ENCODE measurements at places on chromosomes 1 and 21. TPM values are rescaled to one million over a fixed set of nuclear protein-coding genes. Genes with fewer than 3 reads are reported as not detected.

Gene GJB4
- total RNA-seq = not detected

Gene GGPS1
- total RNA-seq = 21.1 TPM

Gene SLC5A9
- total RNA-seq = not detected

Gene ACTL8
- not detected for total RNA-seq

Gene AQP10
- total RNA-seq = not detected

Gene KRTAP20-4
- total RNA-seq = not detected

Gene TNNT2
- total RNA-seq = 6.6 TPM

Gene KCNN3
- total RNA-seq = 13.0 TPM

Gene FCAMR
- not detected for total RNA-seq

Gene EPHB2
- 2.1 TPM for total RNA-seq

DNA sequence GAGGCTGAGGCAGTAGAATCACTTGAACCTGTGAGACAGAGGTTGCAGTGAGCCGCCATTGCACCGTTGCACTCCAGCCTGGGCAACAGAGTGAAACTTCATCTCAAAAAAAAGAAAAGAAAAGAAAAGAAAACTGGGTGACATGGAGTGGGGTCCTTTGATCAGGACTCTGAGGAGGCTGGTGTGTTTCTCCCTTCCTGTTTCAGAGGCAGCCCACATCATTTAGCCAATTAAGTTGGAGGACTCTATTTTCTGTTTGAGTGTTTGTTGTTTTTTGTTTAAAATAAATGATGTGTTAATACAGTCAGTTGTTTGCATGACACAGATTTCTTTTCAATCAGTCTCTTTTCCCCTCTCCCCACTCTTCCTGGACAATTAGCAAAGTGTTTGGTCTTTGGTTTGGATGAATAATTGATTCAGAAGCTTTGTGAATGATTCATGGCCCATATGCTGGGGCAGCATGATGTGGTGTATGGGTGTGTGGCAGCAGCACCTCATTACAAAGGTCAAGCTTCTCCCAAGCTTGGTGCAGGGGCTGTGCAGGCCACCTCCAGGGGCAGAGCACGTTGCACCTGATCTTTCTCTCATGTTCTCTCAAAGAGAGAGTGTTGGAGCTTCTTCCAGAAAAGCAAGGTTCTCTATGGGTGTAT lies 48.8 kb downstream of the CACNA1E start:
- DNase-seq = no peak

GRCh38 chr1:165369255-165369848 lies 12.8 kb upstream of the LMX1A start:
- peak; percentile 81 for DNase-seq

- no peak for DNase-seq
Measured at GRCh38 chr1:75124510-75124909, 9.7 kb upstream of the LHX8 start.

- no peak for DNase-seq
Measured at GRCh38 chr21:46172863-46173528, 11.3 kb downstream of the SPATC1L start.

- no peak for DNase-seq
Measured at GRCh38 chr1:248825136-248825535, 579 bp downstream of the SH3BP5L start.

DNA sequence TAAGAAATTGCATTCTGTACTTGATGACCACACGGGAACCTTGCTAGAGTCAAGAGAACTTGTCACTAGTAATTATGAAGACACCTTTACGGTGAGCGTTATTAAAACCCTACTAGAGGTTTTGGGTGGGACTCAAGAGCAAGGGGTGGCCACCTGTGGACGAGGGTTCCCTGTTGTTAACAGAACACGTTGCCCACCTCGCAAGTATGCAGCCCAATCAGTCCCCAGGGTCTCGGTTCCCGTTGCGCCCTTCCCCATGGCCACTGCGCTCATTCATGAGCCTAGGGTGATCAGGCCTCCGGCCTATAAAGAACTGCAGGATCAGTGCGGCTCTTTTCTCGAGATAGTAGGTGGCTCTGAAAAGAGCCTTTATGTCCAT lies 30.2 kb upstream of the RNF187 start:
- no peak for DNase-seq

DNA sequence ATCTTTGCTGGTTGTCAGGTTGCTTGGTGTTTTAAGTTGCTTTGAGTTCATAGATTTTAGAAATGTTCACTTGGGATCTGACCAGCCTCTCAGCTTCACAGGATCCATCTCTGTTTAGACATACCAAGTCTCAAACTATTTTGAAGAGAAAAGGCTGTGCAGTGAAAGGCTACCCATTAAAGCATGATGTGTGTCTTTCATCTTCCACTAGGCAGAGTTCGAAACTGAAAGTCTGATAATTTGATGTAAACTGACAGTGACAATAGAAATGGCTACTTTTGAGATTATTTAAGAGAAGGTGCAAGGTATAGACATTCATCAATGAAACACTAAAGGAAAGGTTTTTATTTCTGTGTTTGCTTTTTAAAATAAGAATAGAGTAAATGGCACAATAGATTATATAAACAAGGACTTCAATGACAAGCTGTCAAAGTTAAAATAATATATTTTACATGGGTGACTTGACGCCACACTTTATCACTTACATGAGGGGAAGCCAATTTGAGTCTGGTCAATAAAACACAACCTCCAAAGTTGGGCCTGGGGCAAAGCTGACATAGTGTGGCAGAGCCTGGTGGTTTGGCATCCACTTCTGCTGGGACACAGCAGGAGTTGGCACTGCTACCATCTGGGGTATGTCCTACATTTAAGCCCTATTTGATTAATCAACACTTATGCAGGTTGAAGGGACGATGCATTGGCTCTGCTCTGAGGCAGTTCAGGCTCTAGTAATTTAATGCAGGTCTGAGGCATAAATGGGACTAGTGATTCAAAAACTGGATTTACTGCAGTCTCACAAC lies 197.7 kb downstream of the CRB1 start:
- DNase-seq = no peak

DNA sequence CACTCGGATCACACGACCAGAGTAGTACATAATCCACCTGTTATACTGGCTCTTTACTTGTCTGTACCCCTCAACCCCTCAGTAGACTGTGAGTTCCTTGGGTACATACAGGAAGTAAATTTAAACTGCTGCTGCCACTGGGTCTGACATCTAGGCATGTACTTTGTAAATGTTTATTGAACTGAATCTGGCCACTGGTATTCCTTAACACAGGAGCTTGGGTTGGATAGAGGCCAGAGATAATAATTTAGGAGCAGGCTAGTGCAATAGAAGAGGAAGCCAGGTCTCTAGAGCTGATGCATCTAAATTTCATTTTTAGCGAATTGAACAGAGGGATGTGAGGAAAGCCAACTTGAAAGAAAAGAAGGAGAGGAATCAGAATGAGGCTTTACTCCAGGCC lies 12.4 kb downstream of the TTC4 start:
- DNase-seq = no peak

DNA sequence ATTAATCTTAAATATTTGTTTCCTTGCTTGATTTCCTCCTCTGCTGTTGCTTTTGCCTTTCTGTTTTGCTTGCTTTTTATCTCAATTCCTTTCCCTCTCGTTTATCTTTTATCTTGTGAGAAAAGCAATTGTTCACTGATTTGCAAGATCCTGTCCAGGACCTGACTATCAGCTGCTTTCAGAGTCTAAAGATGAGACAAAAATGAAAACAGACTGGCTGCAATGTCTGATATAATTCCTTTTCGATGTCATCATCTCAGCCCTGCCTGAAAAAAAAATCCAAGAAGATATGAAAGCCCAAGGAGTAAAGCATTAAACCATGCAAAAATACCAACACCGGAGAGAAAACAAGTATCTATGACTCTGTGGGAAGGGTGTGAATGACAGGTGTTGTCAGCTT lies 225.5 kb downstream of the PATJ start:
- no peak for DNase-seq

DNA sequence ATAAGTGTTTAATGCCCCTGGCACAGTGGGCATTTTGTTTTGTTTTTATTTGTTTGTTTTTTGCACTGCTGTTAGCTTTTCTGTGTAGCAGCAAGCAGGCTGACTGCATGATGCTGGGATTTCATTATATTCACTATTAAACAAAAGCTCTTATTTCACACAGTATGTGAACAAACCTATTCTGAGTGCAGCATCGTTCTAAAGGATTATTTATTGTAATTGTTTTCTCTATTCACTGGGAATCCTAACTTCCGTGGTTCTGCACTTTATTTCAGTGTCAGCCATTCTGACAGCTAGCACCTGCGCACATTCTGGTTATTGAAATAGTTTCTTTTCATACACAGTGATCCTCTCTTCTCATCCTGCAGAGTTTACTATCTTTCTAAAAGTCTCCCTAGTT lies 595.0 kb downstream of the NEGR1 start:
- no peak for DNase-seq

GRCh38 chr1:49102752-49103151 lies 326.1 kb upstream of the BEND5 start:
- DNase-seq = no peak

GRCh38 chr1:211734359-211734758 lies 58.9 kb upstream of the NEK2 start:
- no peak for DNase-seq

- DNase-seq = no peak
Measured at GRCh38 chr1:87246436-87246835, 82.2 kb upstream of the LMO4 start.

GRCh38 chr21:34276711-34277425 lies 86.9 kb upstream of the KCNE2 start:
- no peak for DNase-seq

- no peak for DNase-seq
Measured at GRCh38 chr1:21509351-21510112, at the start of gene ALPL. Gene ALPL (plus strand): TSS chr1:21509423. CDS start chr1:21554082, 44,659 bp downstream.

- no peak for DNase-seq
Measured at GRCh38 chr1:175604942-175605286, 138.5 kb downstream of the TNR start.

DNA sequence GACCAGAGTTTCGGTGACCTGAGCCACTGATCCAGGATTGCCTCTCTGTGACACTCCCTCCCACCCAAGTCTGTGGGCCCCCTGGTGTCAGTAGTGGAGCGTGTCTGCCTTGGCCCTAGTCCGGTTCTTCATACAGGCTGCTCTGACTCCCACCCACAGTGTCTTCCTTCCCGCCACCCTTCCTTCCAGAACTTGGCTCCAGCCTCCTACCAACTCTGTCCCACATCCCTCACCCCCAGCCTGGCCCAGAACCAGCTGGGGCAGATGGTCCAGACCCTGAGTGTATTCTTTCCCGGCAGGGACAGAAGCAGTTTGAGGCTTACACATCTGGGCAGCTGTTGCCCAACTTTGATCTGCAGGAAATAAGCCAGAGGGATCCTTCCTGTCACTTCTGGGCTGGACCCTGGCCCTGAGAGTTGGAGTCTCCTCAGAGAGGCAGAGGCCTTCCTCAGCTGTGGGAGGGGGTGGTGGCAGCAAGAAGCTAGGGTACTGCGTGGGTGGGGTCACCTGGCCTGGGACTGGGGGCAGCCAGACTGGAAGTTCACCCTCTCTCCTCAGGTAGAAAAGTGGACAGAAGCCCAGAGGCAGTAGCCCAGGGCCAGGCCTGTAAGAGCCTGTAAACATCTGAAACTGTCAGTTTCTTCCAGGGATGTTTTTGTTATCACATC lies 43.1 kb upstream of the EPS8L3 start:
- DNase-seq = peak; percentile 35

DNA sequence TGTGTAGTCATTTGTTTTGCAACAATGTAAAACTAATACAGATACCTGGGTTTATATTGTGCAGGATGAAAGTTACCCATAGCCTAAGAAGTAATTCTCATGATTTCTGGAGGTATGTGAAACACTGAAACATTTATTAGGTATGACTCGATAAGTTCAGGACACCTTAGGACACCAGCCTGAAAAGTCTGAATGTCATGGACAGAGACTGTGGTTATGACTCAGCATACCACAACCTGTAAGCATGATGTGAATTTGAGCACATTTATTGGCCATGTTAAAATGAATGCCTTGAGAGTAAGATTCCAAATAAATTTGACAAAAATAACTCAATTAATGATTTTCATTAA lies 1471.7 kb upstream of the B3GALT2 start:
- DNase-seq = no peak

DNA sequence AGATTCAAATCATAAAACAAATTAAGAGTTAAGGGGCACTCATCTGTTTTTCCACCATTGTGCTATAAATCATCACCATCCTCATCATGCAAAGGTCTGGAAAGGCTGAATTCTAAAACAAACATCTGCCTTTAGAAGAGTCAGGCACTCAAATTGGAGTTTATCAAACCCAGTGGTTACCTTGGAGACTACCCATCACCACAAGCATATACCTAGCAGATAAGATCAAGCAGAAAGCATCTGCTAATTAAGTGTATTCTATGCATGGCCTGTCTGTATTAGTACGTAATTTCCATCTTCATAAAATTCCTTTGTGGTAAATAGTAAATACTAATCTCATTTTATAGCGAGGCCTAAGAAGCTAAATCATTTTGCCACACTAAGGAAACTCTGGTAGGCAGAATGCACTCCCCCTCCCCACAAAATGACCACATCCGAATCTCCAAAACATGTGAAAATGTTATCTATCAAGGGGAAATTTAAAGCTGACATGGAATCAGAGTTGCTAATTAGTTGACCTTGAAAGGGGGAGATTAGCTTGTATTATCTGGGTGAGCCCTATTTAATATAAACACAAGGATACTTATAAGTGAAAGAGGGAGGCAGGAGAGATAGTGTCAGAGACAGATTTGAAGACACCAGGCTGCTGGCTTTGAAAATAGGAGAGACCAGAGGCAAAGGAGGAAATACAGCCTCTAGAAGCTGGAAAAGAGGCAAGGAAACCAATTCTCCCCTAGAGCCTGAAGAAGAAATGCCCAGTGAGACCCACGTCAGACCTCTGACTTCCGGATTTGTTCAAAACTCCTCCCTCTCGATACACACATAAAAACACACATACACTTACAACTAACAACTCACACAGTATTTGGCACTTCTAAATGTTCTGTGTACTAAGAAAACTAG lies 23.2 kb downstream of the ARID4B start:
- DNase-seq = no peak

DNA sequence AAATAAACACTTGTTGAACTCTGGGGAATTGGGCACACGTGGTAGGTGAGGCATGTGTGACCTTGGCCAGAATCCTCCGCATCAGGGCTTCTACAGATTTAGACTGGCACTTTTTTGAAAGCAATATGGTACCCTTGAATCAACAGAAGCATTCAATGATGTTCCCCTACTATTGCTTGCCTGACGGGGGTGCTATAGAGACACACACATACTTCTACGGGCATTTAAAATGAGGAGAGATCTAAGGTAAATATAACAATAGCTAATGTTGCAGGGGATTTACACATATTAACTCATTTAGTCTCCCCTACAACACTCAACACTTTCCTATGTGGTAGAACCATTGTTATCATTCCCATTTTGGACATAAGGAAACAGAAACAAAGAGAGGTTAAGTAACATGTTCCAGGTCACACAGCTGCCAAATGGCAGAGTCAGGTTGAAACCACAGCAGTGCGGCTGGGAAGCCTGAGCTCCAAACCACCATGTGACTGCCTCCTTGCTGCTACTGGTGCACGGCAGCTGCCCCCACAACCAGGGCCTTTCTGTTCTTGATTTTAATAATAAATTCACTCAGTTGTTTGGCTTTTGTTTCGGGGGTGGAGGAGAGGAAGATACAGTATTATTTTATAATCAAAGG lies 147.4 kb downstream of the ZNF281 start:
- no peak for DNase-seq

Measured in psoas muscle (tissue), 8 donors.